Activated T-helper 17 cell treated with anti-CD3 and anti-CD28 coated beads, Interleukin-2, amount 50 U/mL, for 72 hours (primary cell): ENCODE measurements at places on chromosomes 4 and X. TPM values are rescaled to one million over a fixed set of nuclear protein-coding genes. Genes with fewer than 3 reads are reported as not detected.

The TRPC3 gene
- total RNA-seq, result 0.53 TPM

The ETDA gene
- not detected for total RNA-seq

The CSN1S1 gene
- not detected for total RNA-seq

The MAB21L2 gene
- total RNA-seq, result not detected

The TLR8 gene
- not detected for total RNA-seq

The CXCL11 gene
- not detected for total RNA-seq

The GYG2 gene
- total RNA-seq, result not detected

The TMEM255A gene
- total RNA-seq, result not detected

The CNGA1 gene
- not detected for total RNA-seq

The GYPE gene
- not detected for total RNA-seq

The MAOB gene
- total RNA-seq, result not detected

The NWD2 gene
- not detected for total RNA-seq

The ITGB1BP2 gene
- 9.2 TPM for total RNA-seq

The STOX2 gene
- total RNA-seq, result not detected

The RBBP7 gene
- total RNA-seq, result 187 TPM

The PAGE2B gene
- 1.1 TPM for total RNA-seq

The N4BP2 gene
- 11.8 TPM for total RNA-seq

The SERTM2 gene
- not detected for total RNA-seq

The STATH gene
- not detected for total RNA-seq

The DRD5 gene
- total RNA-seq, result not detected

The WNK3 gene
- 0.11 TPM for total RNA-seq

The LONRF3 gene
- 3.7 TPM for total RNA-seq

The GPRASP1 gene
- 2.3 TPM for total RNA-seq

The SH3D19 gene
- 1.1 TPM for total RNA-seq

The SPP1 gene
- total RNA-seq, result 0.21 TPM

The ZCCHC18 gene
- 2.0 TPM for total RNA-seq

The HEPH gene
- not detected for total RNA-seq

The SAP30 gene
- 57.4 TPM for total RNA-seq

The WDFY3 gene
- 2.3 TPM for total RNA-seq

The CXCR3 gene
- 4.5 TPM for total RNA-seq

The CXCL10 gene
- 1.1 TPM for total RNA-seq

The FAM47A gene
- not detected for total RNA-seq

The TMSB15B gene
- 11.1 TPM for total RNA-seq

The TCEAL2 gene
- 0.58 TPM for total RNA-seq

The TCEAL1 gene
- total RNA-seq, result 9.3 TPM
